ENCODE measurements at places on chromosomes 5 and 9.

DNA sequence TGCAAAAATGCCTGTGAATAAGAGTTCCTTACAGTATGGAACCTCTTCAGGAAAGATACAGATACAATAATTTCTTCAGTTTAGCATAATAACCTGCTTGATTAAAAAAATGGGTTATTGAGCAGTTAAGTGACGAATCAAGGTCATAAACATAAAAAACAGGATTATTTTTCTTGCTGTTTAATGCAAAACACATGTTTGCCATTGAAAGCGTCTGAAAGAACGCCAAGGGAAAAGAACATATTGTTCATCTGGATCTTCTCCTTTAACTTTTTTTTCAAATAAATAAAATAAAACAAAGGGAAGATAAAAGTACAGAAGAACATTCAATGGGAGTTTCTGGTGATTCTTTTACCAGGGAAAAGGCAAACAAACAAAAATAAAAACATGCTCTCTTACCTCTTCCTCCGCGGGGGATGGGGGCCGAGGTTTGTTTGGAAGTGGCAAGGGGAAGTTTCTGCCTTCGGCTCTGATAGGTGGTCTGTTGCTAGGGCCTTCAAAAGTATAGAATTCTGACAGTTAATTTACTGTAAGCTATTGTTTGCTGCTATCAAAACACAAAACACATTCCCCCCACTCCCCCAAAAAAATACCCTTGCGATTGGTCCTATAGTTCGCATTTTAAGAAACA is 20.1 kb downstream of the C5orf58 start:
- no peak for DNase-seq

- no peak for DNase-seq
Measured at GRCh38 chr5:174218162-174218561, 172.7 kb downstream of the NSG2 start.

GRCh38 chr9:18806232-18807080 is 226.6 kb downstream of the SAXO1 start:
- no peak for DNase-seq

DNA sequence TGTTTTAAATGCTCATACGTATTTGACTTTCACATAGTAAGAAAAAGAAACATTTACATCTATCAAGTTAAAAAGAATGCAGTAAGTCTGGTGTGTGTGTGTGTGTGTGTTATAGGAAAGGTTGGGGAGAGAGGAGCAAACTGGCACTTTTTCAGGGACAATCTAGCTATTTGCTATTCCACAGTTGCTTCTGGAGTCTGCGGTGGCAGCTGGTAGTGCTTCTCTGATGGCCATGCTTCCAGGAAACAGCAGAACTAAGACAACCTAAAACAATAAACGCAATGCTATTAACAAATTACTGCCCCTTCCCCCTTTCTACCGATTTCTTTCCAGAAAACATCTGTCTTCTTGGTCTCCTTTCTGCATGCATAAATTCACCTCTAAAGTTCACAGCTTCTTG is 70.0 kb upstream of the CDH10 start:
- DNase-seq = no peak

DNA sequence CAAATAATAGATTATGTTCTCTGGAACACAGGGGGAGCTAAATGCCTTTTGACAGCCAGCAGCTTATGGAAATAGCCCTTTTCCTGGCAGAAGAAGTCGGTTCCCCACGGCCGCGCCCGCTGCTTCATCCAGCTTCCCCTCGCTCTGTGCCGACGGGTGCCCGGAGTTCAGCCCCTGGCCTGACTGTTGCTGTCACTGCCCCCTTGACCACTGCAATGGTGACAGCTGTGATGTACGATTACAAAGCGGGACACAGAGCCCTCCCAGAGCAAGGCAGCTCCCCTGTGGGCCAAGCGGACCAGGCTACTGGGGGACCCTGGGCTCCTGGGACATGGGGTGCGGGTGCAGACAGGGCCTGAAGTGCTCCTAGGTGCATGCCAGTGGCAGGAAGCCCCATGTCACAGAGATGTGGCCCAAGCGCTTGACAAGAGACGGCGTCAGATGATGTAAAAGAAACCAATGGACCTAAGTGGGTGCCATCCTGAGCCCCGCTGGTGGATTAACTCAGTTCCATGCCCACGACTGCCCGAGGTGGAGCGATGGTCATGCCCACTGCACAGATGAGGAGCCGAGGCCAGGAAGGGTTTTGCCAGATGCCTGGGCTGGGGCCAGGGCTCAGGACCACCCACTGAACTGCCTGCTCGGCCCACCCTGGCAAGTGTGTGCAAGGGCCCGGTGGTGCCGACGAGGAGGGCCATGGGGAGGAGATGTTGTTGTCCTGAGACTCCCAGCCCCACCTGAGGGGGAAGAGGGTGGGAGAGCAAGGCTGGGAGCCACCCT is 13.2 kb upstream of the CLPTM1L start:
- DNase-seq = no peak

DNA sequence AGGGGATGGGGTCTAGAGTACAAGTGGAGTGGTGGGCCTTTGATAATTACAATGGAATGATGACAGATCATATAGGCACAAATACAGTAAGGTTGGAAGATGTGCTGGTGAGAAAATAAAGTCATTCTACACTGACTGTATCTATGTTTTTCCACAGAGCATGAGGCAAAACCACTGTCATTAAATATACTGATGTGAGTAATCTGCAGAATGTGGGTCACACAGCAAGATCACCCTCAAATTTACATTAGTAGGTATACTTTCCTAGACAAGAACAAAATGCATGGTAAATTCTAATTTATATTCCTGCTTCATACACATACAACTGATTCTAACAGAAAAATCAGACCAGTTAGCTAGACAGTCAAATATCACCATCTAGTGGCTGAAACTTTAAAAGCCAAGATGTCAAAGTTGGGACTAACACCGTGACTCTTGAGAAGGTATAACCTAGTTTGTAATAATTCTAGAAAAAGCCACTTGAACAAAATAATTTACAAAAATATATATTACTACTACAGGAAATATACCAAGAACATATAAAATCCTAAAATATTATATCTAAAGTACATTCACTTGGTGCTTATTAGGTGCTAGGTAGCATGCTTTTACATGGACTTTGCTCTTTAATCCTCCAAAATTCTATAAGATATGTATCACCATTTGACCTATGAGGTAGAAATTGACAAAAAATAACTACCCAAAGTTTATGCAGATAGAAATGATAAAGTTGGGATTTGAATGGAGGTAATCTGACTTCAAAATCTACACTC is 19.5 kb downstream of the TTC33 start:
- no peak for DNase-seq

DNA sequence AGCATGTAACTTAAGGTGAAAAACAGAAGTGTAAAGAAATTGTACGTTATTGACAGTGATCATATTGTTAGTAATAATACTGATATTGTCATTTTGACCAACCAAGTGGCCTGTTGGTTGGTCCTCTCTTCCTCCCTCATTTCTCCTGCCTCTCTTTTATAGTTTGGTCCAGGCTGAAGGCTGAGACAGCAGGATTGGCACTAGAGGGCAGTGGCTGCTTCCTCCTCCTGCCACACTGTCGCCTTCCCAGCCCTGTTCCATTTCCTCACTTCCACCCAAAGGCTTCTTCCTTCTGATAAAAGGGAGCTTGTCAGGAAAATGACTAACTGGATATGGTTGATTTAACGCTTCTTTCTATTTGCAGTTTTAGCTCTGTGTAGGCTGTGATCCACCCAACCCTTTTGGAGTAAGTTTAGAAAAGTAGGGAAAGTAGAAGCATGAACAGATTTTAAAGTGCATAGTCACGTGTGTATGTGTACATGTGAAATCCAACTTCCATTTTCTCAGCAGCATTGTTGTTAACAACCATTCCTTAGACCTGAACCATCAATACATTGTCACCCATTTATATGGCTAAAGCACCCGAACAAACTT is 35.6 kb downstream of the PTCD2 start:
- DNase-seq = no peak

- DNase-seq = no peak
Measured at GRCh38 chr9:93173365-93174051, 10.4 kb upstream of the WNK2 start.

DNA sequence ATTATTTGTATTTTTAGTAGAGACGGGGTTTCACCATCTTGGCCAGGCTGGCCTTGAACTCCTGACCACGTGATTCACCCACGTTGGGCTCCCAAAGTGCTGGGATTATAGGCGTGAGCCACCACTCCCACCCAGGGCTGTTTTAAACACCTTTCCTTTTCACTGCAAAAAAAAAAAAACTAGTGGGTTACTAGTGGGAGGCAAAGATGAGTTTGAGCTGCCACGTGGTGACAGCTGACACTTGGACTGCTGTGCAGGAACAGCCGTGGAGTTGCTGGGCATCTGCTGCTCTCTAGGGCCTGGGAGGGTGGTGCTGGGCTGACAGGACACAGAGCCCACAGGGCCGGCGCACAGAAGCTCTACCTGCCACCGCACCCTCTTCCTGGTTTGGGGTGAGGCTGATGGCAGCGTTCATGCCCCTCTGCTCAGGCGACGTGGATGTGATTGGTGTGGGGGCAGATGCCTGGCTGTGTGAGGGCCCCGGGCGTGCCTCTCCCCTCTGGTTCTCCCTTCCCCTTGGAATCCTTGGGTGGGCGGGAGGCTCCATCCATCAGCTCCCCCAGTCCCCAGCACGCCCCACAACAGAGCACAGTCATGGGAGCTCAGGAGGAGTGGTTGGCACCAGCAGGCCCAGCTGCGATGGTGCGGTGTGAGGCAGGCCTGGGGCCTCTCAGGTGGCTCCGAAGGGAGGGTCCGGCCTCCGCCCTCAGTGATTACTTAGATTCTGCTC is 16.9 kb downstream of the RABL6 start:
- DNase-seq = no peak

DNA sequence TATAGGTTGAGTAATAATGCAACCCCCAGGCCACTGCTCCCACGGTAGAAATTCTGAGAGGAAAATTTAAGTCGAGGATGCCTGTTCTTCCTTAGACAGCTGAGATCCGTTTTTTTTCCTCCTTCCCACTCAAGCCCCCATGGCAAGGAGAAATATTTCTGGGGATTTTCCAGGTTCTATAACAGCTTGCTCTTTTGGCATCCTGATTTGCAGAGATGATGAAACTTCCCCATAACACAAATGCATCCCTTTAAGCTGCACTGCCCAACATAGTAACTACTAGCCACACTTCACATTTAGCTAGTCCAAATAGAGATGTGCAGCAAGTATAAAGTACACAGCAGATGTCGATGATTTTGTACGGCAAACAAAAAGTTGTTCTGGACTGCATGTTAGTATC is 32.5 kb upstream of the GNA14 start:
- no peak for DNase-seq

- no peak for DNase-seq
Measured at GRCh38 chr5:103109277-103109676, 10.7 kb downstream of the GIN1 start.

DNA sequence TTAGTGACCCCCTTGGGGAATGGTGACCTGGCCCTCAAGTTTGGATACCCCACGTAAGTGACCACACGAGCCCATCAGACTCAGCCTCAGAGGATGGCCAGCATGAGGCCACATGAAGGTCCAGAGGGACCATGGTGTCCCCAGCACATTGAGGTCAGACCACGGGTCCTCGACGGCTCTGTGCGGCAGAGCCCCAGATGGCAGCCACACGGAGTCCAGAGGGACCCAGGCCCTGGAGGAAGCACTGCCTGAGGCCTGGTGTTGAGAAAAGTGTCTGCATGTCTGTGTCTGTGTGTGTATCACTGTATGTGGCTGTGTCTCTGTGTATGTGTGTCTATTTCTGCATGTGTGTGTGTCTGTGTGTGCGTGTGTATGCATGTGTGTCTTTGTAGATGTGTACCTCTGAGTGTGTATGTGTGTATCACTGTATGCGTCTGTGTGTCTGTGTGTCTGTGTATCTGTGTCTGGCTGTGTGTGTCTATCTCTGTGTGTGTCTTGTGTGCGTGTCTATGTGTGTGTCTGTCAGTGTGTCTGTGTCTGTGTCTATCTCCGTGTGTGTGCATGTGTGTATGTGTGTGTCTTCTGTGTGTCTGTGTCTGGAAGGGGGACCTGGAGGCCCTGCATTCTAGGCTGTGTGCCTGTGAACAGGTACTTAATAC is 992 bp downstream of the LCNL1 start:
- DNase-seq = no peak

DNA sequence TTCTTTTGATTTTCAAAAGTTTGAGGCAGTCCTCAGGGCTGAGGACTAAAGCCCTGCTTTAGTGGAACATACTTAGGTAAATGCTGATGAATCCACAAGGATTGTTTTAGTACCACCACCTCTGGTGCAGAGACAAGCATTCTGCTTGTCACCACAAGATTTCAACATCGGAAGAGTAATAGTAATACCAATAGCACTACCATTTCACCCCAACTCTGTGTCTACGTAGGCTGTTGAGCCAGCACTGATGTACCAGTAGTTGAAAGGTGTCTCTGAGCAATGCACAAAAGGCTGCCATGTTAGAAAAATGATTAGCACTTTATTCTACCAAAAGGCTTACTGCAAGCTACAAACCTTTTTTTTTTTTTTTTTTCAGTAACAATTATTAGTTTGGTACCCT is 213.2 kb upstream of the SLC24A2 start:
- DNase-seq = no peak

DNA sequence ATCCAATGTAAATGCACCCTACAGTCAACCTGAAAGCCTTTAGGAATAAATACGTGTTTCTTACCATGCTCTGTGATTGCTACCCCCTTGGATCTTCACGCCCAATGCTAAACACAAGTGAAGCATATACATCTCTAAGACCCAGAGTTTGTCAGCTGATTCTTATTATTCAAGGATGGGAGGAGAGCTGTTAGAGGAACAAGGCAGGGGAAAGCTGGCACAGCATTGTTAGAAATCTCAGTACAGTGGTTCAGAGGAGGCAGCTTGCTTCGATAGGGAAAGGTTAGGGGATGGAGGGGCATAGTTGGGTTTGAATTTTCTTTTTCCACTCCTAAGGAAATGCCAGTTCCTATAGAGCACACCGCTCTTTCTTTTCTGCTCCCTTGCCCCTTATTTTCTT is 16.7 kb upstream of the TAF11L2 start:
- no peak for DNase-seq

GRCh38 chr9:119841016-119841415 is 471.8 kb upstream of the BRINP1 start:
- DNase-seq = no peak

GRCh38 chr5:149857499-149857898 is 87.1 kb downstream of the PDE6A start:
- DNase-seq = no peak

DNA sequence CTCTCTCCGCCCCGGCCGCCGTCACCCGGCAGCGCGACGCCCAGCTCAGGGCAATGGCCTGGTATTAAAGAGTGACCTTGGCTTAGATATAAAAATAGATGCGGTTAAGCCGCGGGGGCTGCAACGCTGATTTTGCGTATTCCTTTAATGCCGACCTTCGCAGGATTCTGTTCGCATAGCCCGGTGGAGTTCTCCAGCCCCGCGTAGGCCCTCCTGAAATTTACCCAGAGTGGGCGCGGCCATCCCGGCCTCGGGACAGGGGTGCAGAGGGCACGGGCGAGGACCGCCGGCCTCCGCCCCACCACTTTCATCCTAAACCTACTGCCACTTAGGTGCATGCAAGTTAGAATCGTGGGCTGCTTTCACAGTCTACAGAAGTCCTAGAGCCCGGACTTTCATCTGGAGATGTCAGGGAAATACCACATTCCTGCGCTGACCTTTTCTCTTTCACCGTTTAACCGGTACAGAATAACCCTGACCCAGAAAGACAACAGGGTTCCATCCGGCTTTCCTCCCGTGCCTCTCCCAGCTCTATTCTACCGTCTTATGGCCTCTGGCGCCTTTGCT is 492 bp upstream of the FAM169A start:
- no peak for DNase-seq
